GM18507 (cell line): ENCODE measurements at places on chromosomes 11 and 22.
A peak's percentile ranks its signal among the peaks of the same experiment; 100 is the strongest.

DNA sequence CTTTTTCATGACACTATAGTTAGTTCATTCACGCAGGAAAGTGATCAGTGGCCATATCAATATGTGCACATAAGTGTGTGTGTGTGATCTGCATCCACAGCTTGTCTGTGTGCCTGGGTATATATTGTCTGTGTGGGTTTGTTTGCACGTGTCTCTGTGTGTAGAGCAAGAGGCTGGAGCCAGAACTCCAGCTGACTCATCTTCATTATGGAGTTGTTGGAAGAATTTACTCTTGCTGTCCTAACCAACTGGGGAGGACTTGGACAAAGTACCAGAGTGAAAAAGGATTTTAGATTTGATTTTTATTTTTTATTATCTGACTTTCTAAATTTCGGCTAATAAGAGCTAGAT, 63.9 kb downstream of the TP53I11 start:
- DNase-seq = no peak

GRCh38 chr22:21942407-21943343, 10.0 kb downstream of the PPM1F start:
- no peak for DNase-seq

DNA sequence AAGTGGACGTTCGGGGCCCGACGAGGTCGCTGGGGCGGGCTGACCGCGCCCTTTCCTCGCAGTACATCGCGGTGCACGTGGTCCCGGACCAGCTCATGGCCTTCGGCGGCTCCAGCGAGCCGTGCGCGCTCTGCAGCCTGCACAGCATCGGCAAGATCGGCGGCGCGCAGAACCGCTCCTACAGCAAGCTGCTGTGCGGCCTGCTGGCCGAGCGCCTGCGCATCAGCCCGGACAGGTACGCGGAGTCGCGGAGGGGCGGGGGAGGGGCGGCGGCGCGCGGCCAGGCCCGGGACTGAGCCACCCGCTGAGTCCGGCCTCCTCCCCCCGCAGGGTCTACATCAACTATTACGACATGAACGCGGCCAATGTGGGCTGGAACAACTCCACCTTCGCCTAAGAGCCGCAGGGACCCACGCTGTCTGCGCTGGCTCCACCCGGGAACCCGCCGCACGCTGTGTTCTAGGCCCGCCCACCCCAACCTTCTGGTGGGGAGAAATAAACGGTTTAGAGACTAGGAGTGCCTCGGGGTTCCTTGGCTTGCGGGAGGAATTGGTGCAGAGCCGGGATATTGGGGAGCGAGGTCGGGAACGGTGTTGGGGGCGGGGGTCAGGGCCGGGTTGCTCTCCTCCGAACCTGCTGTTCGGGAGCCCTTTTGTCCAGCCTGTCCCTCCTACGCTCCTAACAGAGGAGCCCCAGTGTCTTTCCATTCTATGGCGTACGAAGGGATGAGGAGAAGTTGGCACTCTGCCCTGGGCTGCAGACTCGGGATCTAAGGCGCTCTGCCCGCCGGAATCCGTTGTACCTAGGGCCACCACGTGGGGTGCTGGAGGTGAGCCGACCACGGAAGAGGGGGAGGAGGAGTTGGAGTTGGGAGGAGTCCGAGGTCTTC, 771 bp downstream of the MIF start:
- DNase-seq = peak; percentile 69

DNA sequence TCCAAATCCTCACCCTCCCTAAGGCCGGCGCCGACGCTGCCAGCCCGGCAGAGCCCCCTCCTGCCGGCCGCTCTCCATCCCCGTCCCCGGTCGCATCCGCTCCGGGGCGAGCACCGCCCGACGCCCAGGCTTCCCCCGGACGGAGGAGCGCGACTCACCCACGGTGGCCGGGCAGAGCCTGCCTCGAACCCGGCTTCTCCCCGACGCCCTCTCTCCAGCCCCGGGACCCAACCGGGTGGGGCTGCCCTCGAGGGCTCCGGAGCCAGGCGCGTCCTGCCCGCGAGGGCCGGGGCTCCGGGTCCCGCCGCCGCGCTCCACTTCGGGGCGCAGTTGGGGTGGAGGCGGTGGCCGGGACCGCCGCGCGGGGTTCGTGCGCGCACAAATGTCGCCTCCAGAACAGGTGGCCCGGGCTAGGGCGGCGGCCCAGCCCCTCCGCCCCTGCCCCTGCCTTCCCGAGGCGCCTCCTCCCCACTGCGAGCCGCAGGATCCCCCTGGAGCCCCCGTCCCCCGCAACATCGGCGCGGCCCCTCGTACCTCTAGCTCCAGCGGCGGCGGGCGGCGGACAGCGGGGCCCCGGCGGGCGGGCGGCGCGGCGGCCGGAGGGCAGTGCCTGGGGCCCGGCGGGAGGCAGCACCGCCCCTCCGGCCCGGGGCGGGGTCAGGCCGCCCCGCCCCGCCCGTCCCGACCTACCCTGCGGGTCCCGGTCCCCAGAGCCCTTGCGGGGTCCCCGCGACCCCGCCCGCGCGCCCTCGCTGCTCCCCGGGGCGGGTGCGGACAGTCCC, at the start of gene A4GALT:
A4GALT (minus strand) TSS at position 608 of the 782 bp plus-strand sequence. CDS start 26,919 bp downstream, outside the sequence.
- DNase-seq = no peak

GRCh38 chr11:86117712-86118063, 48.8 kb upstream of the PICALM start:
- no peak for DNase-seq

DNA sequence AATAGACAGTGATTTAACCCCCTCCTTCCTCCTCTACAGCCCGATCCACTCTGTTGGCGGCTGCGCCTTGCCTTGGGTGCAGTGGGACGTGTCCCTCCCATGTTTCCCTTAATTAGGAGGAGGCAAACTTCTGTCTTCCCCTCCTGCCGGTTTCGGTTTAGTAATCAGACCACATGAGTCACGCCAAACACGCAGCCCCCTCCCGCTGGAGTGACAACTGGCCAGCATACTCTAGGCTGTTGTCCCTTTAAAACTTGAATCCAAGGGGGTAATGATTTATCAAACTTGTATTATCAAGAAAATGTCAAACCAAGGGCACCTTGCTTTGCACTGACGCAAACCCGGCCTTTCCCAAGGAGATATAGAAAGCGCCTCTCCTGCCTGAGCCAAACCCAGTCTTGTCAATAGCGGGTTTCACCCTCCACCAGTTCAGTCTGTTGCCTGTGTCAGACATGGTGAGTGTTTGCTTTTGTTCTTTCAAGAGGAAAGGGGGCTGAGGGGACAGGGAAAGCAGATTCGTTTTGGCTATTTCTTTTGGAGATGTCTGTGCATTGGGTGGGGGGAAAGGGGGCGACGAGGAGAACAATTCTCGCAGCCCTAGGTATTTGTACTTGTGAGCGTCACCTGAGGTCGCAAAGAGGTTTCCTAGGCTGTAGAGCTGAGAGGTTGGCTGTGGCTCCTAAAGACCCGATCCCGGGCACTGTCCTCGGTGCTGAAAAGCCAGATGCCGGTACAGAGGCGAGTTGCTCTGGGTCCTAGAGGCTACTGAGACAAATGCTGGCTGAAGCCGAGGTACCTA, at the start of gene SLC6A5:
SLC6A5 (plus strand) TSS at position 388 of the 799 bp plus-strand sequence; CDS start at position 453, 65 bp downstream.
- no peak for DNase-seq
